ENCODE measurements at places on chromosomes 6 and 20. TPM values are rescaled to one million over a fixed set of nuclear protein-coding genes. Genes with fewer than 3 reads are reported as not detected.

DNA sequence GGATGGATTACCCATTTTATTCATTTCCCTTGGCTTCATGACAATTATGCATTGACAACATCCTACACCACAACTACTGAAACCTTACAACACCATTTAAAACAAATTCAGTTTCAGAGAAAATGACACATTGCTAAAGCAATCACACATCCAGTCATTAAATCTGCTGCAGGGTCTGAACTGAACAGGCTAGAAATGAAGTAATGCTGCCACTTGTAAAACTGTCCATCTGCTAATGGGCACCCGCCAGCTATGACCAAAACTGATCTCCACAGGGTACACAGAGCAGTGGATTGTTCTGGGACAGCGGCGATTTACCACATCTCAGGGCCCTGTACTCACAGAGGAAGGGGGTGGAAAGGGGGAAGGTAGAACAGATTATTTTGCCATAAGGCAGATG, 172.9 kb upstream of the FBXL4 start:
- no peak for DNase-seq

Gene FARS2
- 13.4 TPM for total RNA-seq

GRCh38 chr6:47690214-47690613, 8.2 kb upstream of the ADGRF4 start:
- no peak for DNase-seq

DNA sequence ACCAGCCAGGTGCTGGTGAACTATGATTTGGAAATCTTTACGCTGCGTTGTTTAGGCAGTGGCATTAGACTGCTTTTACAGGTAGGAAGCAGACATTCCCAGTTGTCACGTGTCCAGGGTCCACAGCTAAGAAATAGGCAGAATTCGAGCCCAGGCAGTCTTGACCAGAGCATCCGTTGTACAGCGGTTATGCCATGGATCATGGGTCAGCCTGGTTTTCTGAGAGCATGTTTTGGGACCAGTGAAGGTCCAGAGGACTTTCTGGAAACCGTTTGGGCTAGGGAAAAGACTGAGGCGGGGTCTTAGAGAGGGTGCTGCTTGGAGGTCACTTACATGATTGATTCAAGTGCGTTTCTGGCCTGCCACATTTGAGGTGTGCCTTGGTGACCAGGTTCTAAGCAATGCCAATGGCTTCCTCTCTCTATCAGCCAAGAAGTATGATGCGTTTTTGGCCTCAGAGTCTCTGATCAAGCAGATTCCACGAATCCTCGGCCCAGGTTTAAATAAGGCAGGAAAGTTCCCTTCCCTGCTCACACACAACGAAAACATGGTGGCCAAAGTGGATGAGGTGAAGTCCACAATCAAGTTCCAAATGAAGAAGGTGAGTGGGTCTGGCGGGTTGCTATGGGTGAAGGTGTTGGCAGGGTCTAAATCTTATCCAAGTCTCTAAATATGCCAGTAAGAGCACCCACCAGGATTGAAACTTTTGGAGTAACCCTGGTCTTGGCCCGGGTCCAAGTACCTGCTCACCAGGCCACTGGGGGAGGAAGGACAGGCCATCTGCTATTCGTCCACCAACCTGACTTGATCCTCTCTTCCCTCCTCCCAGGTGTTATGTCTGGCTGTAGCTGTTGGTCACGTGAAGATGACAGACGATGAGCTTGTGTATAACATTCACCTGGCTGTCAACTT, 1.8 kb downstream of the RPL10A start:
- peak; percentile 50 for DNase-seq

- no peak for DNase-seq
These were observed 14.8 kb upstream of the TENT5A start for GRCh38 chr6:81767163-81767891.

Gene PSMB9
- 120 TPM for total RNA-seq

Gene NKAIN2
- total RNA-seq = not detected

- peak; percentile 44 for DNase-seq
These were observed at the start of gene ETV7 for GRCh38 chr6:36387440-36388303. Gene ETV7 (minus strand): TSS chr6:36387669. CDS start chr6:36387541, 128 bp downstream.

DNA sequence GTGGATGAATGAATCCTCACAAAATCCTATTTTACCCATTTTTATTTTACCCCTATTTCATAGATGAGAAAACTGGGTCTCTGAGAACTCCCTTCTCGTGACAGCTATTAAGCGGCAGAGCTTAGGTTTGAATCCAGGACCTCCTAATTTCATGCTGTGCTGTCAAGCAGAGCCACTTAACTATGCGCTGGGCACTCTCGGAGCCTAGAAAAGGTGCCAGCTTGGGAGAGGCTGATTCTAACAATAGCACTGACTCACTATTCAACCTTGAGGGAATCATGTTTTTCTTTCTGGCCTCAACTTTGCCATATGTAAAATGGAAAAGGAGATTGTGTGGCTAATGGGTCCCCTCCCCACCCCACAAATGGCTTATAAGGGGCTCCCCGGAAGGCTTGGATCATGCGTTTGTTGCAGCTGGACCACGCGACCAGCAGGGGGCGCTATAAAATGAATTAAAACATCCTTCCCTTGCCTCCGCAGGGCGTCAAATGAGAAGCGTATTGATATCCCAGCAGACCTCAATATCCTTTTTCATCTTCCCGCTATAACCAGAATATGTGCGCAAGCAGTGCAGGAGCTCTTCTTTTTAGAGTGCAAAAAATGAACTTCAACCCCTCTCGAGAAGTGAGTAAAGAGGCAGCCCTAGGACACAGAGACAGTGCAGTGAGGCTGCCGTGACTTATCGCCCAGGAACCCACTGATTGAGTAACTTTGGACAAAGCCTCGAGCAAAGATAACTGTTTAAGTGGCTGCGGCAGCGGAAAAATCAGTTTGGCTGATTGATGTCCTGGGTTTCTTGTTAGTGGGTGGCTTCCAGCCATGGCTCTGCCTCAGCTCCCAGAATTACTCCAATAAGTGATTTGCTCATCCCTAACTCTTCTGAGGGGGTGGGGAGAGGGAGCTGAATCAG, 12.8 kb upstream of the PDYN start:
- DNase-seq = peak; percentile 13

- DNase-seq = no peak
These were observed 17.7 kb upstream of the ITCH start for GRCh38 chr20:34345402-34345736.

Gene SFTA2
- 184 TPM for total RNA-seq

DNA sequence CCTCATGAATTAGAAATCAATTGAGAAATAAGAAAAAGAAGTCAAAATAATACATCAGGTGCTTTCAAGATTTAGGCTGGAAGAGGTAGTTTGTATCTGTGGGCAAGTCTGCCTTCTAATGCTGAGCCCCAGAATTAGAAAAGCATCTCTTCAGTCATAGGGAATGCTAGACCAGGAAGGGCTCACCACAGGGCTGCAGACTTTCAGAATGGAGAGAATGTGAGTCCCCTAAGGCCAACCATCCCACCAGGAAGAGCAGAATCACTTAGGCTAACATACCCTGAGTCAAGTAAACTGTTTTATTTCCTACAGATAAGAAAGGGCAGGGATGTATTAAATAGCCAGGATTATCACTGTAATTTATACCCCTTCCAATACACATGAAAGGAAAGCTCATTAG, 510.2 kb downstream of the RNF144B start:
- DNase-seq = no peak

DNA sequence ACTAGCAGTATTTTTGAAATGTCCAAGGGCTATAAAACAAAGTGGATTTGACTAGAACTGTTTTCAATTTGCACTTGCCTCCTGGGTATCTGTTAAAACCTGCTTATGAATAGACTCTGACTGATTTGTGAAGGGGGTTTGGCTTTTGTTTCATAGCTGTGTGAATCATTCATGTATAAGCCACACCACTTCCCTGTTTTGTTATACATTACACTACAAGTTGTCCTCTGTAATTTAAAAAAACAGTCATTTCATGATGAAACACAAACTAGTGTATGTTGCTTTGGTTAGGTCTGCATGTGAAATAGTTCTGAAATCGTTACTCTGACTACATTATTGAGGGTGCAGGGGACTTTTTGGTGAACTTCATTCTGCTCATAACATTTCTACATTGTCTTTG, 121.7 kb downstream of the NKAIN2 start:
- DNase-seq = no peak

DNA sequence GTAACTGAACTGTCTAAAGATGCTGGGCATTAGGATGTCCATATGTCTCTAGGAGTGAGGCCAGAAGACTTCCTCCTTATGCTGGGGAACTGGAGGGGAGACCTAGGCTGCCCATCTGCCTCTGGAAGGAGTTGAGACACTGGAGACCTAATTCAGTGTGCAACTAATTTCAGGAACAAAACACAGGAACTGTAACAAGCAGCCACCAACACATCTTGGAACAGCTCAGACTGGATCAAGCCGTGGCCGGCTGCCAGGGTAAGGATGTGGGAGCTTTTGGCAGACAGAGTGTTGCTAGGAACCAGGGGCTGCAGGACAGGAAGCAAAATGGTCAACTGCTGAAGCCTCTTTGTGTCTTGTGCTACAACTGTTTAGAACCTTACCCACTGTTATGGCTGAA, 16.4 kb upstream of the MAS1 start:
- no peak for DNase-seq

Gene MCCD1
- total RNA-seq = not detected

DNA sequence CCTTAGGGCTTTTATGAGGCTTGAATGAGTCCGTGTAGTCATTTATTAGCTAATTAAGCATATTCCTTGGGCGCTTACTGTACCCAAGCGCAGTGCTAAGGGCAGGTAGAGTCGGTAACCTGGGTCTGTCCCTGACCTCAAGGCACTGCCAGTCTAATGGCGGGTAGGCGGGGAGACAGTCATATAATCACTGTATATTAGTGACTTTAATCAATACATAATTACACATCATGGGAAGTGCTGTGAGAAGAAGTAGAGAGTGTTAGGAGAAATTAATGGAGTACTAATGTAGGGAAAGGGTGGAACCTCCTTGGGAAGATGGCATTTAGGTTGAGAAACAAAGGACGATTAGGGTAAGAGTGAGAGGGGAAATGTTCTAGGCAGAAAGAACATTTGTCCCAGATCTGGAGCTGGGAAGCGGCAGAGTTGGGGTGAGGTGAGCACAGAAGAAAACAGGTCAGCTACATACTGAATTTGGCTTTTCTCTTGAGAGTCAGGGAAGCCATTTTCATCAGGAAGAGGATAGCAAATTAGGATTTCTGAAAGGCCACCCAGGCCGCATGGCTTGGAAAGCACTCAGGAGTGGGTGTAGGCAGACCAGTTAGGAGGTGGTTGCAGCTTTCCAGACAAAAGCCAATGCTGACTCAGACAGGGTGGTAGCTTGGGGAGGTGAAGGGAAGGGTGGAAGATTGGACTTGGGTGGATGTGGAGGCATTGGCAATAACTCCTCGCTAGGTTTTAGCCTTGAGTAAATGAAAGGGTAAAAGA, 954 bp upstream of the BLCAP start:
- no peak for DNase-seq
